ENCODE measurements at places on chromosomes 2 and 18. TPM values are rescaled to one million over a fixed set of nuclear protein-coding genes. Genes with fewer than 3 reads are reported as not detected.

DNA sequence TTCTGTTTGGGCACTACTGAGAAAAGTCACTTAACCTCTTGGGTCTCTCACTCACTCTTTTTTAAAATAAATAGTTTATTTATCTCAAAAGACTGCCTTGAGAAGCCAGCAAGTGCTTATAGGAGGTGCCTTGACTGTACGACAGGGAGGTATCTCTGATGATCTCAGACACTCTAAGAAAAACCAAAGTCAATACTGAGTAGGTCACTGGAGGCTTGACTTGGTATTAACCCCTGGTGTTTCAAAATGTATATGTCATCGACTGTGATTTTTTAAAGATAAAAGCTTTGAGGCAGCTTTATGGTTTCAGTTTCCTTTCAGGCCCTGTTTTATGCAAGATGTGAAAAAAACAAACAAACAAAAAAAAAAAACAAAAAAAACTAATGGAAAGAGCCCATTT, 33.7 kb downstream of the MREG start:
- no peak overlapping the region for H3K4me3 ChIP-seq
- no peaks in the 10 kb centered on the region for H3K36me3 ChIP-seq
- no peaks in the 10 kb centered on the region for H3K27me3 ChIP-seq
- H3K4me1 ChIP-seq, result no peaks in the 10 kb centered on the region

HEATR5B gene
- total RNA-seq, result 24.3 TPM

DNA sequence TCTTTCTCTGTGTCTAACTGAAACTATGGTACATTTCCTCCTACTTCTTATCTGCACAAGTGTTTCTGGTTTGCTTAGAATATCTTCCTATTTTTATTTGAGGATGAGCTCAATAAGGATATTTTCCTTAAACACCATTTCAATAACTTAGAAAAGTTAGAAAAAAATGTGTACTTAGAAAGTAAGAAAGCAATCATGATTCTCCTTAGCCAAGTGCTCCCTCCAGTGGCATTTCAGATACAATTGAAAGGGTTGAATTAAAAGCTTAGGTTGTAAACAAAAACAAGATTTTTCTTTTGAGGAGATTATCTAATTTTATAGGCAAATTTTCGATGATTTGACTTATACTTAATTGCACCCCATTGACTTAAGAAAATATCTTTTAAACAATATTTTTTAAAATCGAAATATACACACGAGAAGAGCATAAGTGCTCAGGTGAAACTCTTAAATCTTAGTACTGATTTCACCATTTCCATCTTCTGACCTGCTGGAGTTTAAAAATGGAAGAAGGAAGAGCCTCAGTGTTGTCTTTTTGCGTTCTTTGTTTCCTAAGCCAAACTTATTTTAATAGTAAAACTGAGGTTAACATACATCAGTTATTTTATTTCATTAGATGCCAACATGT, 26.9 kb downstream of the C18orf63 start:
- H3K27ac ChIP-seq, result no peak overlapping the region
- no peaks in the 10 kb centered on the region for H3K4me1 ChIP-seq
- no peak for DNase-seq

DNA sequence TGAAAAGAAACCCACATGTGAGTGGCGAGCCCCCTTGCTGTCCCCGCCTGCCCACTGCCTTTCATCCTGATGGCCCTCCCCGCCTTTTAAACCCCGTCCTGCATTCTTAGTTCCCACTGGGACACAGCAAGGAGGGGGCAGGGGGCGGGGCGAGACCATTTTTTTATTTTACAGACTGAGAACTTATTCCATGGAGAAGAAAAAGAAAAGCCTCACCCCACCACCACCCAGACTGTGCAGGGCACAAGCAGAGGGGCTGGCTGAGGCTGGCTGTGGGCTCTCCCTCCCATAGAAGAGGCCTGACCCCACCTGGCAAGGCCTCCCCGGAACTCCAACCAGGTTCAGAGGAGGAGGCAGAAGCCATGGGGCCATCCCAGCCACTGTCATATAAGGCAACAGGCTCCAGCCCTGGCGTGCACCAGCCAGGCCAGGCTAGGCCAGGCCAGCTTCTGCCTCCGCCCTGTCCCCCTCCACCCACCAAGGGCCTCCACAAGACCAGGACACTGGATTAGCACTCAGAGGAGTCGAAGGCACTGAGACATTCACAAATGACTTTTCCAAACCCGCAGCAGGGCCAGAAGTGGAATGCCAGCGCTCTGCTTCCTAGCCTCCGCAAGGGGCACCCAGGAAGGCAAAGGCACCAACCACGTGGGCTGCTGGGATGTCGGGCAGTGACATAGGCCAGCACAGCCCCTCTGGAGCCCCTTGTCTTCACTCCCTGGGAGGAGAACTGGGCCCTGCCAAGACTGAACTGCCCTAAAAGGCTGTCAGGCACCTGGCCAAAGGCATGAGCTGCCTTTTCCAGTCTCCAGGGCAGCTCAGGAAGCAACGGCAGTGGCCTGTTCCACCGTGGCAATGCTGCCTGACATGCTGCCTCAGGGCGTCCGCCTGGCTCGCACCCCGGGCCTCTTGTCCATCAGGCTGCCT, 37.5 kb upstream of the SEMA4C start:
- no peaks in the 10 kb centered on the region for H3K27me3 ChIP-seq
- H3K36me3 ChIP-seq, result no peaks in the 10 kb centered on the region
- no peaks in the 10 kb centered on the region for H3K4me1 ChIP-seq
- no peak for DNase-seq
- no peak overlapping the region for H3K4me3 ChIP-seq

DNA sequence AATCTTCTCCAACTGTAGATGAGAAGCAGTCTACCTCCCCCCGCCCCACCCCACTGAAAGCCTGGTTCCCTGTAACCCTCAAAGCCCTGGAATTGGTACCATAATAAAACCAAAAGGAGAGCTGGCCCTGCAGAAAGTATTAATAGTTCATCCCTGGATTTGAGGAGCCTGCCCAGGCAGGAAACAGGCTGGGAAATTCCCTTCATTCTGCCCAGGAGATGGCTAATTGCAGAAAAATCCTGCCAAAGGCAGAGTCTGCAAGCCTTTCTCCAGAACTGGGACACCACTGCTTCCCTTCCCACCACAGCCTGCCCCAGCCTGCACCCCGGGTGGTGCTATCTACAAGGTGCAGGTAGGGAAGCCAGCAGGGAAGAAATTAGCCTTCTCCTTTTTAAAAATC, 16.3 kb downstream of the GKN2 start:
- no peaks in the 10 kb centered on the region for H3K4me1 ChIP-seq
- H3K36me3 ChIP-seq, result peaks cover 1% of the 10 kb centered on the region
- DNase-seq, result no peak
- no peak overlapping the region for H3K27ac ChIP-seq
- no peak overlapping the region for H3K4me3 ChIP-seq
- H3K27me3 ChIP-seq, result no peaks in the 10 kb centered on the region

NCKAP5 gene
- total RNA-seq, result 2.7 TPM

- no peak overlapping the region for H3K27ac ChIP-seq
- no peaks in the 10 kb centered on the region for H3K27me3 ChIP-seq
- no peaks in the 10 kb centered on the region for H3K4me1 ChIP-seq
- H3K4me3 ChIP-seq, result no peak overlapping the region
These were observed 87.6 kb downstream of the FAM228A start for GRCh38 chr2:24262421-24262970.

INHA gene
- 0.14 TPM for total RNA-seq

DNA sequence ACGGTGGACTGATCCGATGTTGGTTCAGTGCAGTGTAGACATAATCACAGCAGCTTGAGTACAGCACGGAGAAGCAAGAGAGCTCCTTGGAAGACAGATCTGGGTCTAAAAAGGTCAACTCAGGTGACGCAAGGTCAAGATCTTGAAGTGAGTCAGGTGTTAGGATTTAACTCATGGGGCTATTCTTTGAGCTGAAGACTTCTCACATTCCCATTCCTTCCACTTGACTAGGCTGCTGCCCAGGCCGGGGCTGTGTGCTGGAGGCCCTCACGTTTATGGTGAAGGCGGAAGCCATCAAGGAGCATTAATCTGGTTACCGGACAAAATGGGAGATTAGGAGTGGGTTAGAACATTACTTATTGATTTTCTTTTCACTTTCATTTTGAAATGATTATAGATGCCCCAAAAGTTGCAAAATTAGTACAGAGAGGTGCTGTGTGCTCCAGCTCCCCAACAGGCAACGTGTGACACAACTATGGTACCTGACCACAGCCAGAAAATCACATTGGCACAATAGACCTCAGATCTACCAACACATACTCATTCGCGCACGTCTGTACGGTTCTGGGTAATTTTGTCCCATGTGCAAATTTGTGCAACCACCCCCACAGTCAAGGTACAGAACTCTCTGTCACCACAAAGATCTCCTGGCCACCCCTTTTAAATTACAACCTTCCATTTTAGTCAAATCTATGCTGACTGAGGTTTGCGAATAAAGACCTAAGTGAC, 77.6 kb upstream of the SEC11C start:
- no peaks in the 10 kb centered on the region for H3K27me3 ChIP-seq
- H3K4me3 ChIP-seq, result no peak overlapping the region
- H3K36me3 ChIP-seq, result no peaks in the 10 kb centered on the region
- no peak overlapping the region for H3K27ac ChIP-seq

TUBA4B gene
- total RNA-seq, result not detected

DNA sequence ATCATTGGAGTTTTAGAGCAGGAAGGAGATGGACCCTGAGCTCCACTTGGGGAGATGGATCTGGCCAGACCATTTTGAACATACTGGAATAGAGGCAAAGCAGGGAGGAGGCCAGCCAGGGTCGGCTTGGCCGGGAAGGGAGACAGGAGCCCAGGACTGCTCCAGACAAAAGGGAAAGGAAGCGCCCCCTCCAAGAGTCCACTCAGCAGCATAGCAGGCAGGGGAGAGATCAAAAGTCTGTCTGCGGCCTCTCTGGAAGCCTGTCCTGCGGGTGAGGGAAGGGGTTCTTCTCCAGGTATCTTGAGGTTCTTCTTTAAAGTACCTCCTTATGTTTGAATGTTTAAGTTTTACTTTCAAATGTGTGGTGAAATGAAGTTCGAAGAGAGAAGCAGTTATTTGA, 126.1 kb downstream of the GBX2 start:
- no peaks in the 10 kb centered on the region for H3K4me1 ChIP-seq
- peaks cover 1% of the 10 kb centered on the region for H3K36me3 ChIP-seq
- H3K27ac ChIP-seq, result no peak overlapping the region
- DNase-seq, result no peak

Measured in liver (tissue), 10 donors.